Activated CD8-positive, alpha-beta T cell treated with anti-CD3 and anti-CD28 coated beads for 36 hours (primary cell): ENCODE measurements at places on chromosomes 16 and 17. TPM values are rescaled to one million over a fixed set of nuclear protein-coding genes. Genes with fewer than 3 reads are reported as not detected.
A peak's percentile ranks its signal among the peaks of the same experiment; 100 is the strongest.

The KRTAP4-5 gene
- not detected for total RNA-seq

- no peaks in the 10 kb centered on the region for H3K36me3 ChIP-seq
- peaks cover 3% of the 10 kb centered on the region for H3K27me3 ChIP-seq
- DNase-seq: no peak
- H3K27ac ChIP-seq: no peak overlapping the region
- H3K4me3 ChIP-seq: no peak overlapping the region
Observed at GRCh38 chr16:56270828-56271227, 79.5 kb downstream of the GNAO1 start.

DNA sequence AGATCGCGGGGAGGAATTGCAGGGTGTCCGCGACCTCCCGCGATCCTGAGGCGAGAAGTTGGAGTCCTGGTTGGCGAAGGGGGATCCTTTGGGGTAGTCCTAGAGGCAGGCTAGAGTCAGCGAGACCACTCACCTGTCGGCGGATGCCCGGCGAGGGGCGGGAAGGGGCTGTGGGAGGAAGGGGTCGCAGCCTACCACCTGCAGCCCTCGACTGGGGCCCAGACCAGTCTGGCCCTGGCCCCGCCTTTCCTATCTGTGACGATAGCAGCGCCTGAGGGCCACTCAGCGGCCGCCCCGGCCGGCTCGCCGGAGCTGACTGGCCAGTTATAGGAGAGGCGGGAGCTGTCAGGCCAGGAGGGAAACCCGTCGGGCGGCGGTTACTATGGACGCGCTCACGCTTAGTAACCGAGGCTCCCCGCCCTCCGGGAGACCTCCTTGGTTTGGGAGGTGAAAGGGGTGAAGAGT is at the start of gene TEKT3:
Gene TEKT3 (minus strand): TSS at position 213 of the 465 bp plus-strand sequence. CDS start 10,012 bp downstream, outside the sequence.
- H3K4me3 ChIP-seq: peak within 1 kb of the TSS; percentile 2
- no peaks in the 10 kb centered on the region for H3K36me3 ChIP-seq
- H3K4me1 ChIP-seq: peaks cover 5% of the 10 kb centered on the region
- no peak within 1 kb of the TSS for H3K27ac ChIP-seq

DNA sequence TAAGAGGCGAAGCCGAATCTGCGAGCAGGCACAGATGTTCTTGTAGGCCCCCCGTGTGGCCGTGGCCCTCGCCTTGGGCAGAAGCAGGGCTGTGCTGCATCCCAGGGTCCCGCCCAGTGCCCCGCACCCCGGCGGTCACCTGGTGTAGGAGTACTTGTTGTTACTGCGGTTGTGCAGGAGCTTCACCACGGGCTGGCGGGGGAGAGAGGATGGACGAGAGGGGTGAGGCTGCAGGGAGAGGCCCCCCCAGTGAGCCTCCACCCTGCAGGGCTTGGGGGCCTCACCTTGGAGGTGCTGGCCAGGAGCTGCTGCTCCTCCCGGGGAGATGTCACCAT is 11.4 kb downstream of the ASPHD1 start:
- no peaks in the 10 kb centered on the region for H3K27me3 ChIP-seq
- DNase-seq: no peak
- no peak overlapping the region for H3K4me3 ChIP-seq
- H3K4me1 ChIP-seq: peaks cover 11% of the 10 kb centered on the region

- no peak overlapping the region for H3K27ac ChIP-seq
- peaks cover 11% of the 10 kb centered on the region for H3K4me1 ChIP-seq
- no peak for DNase-seq
- H3K27me3 ChIP-seq: peaks cover 44% of the 10 kb centered on the region
Observed at GRCh38 chr17:72592967-72593325, 472.1 kb downstream of the SOX9 start.
